ENCODE measurements at places on chromosomes 5 and 9.

DNA sequence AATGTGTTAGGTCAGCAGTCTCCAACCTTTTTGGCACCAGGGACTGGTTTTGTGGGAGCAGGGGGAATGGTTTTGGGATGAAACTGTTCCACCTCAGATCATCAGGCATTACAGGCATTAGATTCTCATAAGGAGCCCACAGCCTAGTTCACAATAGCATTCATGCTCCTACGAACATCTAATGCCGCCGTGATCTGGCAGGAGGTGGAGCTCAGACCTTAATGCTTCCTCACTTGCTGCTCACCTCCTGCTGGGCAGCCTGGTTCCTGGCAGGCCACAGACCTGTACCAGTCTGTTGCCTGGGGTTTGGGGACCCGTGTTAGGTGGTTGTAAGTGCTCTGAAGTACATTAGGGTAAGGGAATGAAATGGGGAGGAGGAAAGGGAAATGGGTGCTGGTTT, 9.7 kb upstream of the CTNNA1 start:
- peak; percentile 56 for DNase-seq

- no peak for DNase-seq
Observed at GRCh38 chr5:107359916-107360234, 310.9 kb downstream of the EFNA5 start.

- no peak for DNase-seq
Observed at GRCh38 chr5:160959804-160960203, 107.8 kb upstream of the ATP10B start.

DNA sequence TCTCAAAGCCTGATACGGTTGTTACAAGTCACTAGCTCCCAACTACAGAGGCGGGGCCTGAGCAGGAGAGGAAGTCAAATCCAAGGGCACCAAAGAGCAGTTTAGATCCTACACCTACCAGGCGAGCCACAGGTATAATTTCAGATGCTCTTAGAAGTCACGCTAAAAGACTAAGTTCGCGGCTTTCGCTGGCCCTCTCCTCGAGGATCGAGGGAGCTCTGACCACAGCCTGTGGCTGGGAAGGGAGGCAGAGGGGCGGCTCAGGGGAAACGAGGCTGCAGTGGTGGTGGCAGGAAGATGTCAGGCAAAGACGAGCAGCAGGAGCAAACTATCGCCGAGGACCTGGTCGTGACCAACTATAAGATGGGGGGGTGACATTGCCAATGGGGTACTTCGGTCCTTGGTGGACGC, 48.6 kb downstream of the SEMA4D start:
- DNase-seq, result no peak

DNA sequence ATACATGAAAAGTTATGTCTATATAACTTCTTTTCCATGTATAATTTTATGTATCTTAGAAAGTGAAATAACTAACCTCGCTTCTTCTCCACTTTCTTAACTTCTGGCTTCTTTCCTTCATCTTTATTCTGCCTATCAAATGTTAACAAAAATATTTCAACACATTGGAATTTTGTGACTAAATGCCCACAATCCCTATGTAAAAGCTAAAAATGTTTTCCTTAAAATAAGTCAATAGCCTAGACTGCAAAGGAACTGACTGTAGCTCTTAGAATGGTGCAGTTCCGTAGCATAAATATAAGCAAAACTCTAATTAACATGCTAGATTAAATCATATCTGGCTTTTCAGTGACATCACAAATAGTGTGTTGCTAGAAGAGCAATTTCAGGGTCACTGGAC, 40.9 kb downstream of the PSIP1 start:
- no peak for DNase-seq
